Globus pallidus (tissue), 1 donor: ENCODE measurements at places on chromosomes 7 and 10.

DNA sequence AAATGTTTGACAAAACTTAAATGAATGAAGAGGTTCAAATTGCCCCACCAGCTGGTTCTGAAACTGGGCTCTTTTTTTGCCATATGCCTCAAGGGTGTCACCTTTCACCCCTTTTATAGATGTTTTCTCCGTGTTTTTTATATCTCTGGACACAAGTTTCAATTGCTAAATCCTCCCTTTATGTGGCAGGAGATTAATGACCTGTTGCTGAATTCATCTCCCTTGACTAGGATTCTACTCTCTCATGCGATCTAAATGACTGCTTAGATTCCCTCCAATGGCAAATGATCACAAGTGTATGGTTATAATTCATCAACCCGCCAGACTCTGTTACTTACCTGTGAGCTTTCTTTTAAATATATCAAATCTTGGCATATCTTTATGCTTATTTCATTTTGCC is 677.0 kb upstream of the POT1 start:
- no peak for DNase-seq

- DNase-seq = no peak
Observed at GRCh38 chr10:73117976-73118743, 7.9 kb downstream of the NUDT13 start.

GRCh38 chr7:102040569-102040968 is 223.1 kb downstream of the CUX1 start:
- DNase-seq = no peak

DNA sequence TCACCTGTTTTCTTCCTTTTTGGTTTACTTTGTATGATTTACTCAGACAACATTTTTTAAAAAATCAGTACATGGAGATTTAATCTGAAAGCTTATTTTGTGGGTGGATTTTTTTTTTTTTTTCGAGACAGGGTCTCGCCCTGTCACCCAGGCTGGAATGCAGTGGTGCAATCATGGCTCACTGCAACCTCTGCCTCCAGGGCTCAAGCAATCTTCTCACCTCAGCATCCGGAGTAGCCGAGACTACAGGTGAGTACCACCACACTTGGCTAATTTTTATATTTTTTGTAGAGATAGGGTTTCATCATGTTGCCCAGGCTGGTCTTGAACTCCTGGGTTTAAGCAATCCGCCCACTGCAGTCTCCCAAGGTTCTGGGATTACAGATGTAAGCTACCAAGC is 2.5 kb downstream of the GSTO1 start:
- DNase-seq = no peak

DNA sequence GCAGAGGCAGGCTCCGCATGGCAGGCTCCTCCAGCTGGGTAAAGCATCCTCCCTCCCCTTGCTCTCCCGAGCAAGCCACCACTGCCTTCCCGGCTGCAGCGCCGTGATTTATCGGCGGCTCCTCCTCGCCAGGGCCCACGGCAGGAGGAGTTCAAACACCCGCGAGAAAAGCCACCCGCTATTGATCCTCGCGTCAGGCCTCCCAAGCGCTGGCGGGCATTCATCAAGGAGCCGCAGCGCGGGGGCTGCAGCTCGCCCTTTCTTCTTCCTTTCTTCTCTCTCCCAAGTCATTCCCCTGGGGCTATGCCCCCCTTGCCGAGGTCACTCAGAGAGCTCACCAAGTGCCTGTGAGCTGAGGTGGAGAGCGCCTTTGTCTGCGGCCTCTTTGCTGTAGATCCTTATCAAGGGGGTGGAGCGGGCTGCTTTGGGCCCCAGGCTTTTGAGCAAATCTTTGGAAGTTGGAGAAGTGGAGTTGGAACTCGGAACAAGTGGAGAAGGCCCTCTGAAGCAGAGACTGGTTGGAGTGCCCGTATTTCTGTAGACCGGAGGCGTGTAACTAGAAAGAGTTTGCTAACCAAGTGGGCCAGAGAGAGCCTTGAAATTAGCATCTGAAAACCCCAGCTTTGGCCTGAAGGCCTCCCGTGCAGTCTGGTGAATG is 107.2 kb upstream of the PPIF start:
- no peak for DNase-seq

- no peak for DNase-seq
Observed at GRCh38 chr7:85125651-85126131, 61.2 kb downstream of the SEMA3D start.

DNA sequence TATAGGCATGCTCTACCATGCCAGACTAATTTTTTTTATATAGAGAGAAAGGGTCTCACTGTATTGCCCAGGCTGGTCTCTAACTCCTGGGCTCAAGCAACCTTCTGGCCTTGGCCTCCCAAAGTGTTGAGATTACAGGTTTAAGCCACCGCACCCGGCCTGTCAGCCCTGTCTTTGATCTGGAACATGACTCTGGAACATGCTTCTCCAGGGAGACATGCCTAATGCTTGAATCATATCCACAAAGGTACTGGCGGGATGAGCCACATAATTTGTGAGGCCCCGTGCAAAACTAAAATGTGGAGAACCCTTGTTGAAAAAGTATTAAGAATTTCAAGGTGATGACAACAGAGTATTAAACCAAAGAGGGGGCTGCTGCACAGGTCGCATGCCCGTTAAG is 282.8 kb downstream of the ARHGAP12 start:
- no peak for DNase-seq

GRCh38 chr7:25124465-25125136 is 459 bp downstream of the CYCS start:
- DNase-seq = no peak

DNA sequence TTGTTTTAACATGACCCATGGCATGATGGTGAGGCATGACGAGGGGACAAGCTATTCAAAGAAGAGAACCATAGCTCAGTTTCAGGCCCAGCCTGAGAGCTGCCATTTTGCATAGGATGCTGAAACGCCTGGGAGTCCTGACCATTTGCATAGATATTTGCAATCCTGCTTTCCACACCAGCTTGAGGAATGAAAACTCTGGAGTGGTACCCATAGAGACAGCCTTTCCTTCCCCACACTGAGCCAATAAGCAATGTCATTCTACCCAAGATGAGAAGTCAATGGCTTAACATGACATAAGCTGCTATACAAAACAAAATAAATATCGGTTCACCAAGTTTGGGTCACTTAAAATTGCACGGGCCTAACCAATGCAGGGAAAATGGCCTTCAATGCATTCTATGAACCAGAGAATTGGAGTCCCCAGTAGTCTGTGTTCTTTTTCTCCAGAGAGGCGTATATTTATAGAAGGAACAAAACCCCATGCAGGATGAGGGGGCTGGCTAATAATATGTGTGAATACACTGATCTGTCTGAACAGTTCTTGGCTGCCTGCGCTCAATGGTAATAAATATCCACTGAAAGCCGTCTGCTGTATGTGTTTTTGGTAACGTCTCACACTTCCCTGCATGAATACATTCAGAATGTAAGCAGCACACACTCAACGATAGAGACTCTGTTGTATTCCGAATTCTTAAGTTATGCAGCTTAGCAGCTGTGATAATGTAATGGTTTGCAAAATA is 329.3 kb downstream of the FRMD4A start:
- DNase-seq = no peak

GRCh38 chr10:70661623-70662361 is 10.5 kb upstream of the ADAMTS14 start:
- no peak for DNase-seq

DNA sequence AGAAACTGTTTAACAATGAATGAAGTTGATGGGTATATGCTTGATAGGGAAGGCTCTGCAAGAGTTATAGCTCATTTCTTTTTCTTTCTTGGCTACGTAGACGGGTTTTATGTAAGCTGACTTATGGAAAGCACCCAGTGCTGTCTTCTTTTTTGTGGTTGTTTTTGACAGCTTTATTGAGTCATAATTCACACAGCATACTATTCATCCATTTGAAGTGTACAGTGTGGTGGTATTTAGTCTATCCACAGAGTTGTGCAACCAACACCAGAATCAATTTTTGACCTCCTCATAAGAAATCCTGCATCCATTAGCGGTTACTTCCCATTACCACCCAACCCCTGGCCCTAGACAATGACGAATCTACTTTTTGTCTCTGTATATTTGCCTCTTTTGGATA is 240.6 kb upstream of the KIAA1217 start:
- DNase-seq = no peak

DNA sequence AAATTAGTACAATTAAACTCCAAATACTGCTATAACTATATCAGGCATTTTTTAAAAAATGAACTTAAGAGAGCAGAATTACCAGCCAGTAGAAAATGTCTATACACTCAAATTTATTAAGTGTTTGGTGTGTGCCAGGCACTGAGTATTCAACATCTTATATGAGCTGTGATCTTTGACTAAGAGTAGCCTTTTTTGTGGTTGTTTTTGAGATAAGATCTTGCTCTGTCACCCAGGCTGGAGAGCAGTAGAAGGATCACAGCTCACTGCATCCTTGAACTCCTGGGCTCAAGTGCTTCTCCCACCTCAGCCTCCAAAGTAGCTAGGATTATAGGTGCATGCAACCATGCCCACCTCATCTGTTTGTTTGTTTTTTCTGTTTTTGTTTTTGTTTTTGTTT is 102.5 kb upstream of the CELF2 start:
- DNase-seq = no peak

GRCh38 chr10:818526-819220 is 112.8 kb downstream of the LARP4B start:
- DNase-seq = no peak

DNA sequence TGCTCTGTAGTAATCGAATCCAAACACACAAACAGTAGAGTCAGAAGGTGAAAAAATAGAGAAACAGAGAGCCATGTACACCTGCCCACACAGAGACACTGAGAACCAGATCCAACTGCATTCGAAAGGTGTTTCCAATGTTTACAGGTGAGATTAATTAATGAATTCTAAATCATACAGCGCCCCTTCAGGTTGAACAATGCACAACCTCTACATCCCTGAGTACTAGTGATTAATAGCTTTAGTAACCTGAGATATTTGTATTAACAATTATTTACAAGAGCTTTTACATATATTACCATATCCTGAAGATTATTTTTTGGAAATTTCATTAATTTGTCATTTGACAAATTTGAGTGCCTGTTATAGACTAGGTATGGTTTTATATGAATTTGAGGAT is 7.6 kb upstream of the MRC1 start:
- no peak for DNase-seq

DNA sequence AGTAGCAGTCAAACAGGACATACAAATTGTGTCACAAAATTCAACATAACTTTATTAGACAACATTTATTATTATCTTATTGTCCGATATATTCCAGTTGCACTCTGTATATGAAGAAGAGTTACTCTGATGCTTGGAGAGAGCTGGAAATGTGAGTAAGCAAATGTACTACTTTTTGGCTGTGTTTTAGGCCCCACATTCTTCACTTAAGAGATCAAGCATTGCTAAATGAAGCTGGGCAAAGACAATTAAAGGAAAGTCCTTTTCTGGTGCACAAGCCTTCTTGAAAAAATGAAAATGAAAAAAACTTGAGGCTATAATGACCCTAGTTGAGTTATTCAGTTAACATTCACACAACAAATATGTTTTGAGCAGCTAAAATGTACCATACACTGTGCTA is 26.1 kb downstream of the MYPN start:
- DNase-seq = no peak

DNA sequence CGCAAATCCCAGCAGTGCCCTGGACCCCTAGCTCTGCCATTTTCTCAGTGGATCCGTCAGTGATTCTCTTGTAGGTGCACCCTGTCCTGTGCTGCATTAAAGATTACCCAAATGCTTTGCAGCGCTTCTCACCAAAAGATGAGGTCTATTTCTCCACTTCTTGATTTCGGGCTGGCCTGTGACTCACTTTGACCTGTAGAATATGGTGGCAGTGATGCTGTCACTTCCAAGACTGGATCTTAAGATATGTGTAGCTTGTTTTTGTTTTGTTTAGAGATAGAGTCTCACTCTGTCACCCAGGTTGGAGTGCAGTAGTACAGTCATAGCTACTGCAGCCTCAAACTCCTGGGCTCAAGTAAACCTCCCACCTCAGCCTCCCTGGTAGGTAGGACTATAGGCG is 37.0 kb upstream of the ZMIZ1 start:
- no peak for DNase-seq

DNA sequence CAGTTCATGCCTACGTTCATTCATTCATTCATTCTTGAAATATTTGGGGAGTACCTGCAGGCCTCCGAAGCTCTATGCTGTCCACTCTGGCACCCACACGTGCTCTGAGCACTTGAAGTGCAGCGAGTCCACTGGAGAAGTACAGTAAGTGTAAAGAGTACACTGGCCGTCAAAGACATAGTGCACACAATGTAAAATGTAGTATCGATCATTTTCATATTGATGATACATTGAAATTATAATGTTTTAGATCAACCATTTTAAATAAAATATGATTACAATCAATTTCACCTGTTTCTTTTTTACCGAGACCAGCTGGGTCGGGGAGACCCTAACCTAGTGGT is 37.0 kb upstream of the PURB start:
- DNase-seq = no peak

DNA sequence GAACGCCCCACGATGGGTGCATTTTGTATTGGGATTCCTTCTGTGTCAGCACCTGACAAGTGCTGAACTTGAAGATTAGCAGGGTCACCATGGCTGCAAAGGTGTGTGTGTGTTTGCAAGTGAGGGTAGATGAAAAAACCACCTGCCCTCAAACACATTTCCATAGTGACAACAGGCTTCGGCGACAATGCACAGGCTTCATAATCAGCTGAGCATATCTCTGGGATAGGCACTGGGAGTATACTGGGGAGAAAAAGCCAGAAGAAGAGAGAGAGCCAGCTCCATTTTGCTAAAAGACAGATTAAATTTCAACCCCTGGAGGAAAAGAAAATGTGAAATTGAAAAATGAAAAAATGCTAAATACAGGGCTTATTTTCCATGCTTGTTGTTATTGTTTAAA is 656.1 kb downstream of the INHBA start:
- no peak for DNase-seq

DNA sequence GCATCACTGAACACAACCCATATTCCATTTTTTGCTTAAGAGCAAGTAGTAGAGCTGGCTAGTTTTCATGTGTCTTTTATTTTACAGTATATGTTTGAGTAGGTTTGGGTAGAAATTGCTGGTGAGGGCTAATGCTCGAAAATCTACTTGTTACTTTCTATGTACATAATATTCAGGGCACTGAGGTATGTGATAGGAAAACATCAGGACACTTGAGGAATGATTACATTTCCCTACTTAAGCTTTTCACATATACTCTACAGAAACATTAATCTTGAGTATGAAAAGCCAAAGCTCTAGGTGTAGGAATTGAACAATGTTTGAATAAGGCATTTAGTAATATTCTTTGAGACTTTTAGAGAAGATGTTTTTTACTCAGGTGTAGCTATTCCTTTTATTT is 73.6 kb downstream of the POU6F2 start:
- no peak for DNase-seq

GRCh38 chr7:87140271-87140748 is 11.9 kb upstream of the DMTF1 start:
- no peak for DNase-seq

- DNase-seq = no peak
Observed at GRCh38 chr7:2078899-2079298, 153.8 kb downstream of the MAD1L1 start.
